ENCODE measurements at places on chromosomes 16 and 17.

DNA sequence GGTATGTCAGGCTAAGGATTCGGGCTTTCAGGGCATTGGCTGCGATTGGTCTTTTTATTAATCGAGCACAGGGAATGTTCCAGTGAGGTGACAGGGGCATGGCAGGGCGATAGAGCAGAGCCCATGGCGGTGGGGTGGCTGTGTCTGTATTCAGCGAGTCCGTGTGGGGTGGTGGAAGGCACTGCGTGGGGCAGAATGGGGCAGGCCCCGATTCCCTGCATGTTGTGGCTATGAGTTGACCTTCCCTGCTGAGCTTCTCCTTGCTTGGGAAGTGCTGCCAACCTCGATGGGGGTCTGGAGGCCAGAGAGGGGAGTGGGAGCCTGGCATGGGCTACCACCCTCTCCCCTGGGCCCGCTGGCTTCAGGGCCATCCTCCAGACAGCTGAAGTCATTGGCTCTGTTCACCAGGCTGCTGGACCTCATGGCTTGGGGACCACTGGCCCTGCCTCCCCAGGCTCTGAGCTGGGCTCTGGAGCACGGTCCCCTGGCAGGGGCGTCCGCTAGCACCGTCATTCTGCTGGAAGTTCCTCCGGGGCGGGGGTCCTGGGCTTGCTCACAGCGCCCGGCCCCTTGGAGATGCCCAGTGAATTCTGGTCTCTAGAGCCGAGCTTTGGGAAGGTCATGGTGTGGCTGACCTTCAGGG, 92.1 kb downstream of the NPIPB11 start:
- no peak for DNase-seq

DNA sequence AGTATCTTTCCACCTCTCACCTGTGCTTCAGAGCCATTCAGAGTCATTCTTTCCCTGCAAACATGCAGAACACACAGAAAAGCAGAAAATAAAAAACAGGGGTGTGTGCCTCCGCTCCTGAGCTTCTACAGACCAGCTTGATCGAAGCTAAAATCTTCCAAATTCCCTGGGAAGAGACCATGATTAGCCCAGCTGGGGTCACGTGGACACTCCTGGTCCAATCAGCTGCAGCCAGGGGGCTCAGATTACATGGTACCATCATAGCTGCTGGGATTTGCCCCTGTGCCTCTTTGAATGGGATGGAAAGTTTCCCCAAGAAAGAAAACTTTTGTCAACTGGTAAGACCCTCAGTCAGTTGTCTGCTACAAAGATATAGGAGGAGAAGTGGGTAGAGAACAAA, 159.9 kb downstream of the TMEM114 start:
- no peak for DNase-seq

- DNase-seq, result no peak
These were observed 2.3 kb downstream of the COPRS start for GRCh38 chr17:31856750-31857149.

GRCh38 chr16:72568502-72568901, 396.5 kb upstream of the PMFBP1 start:
- DNase-seq, result no peak

Data from AML-193 (cell line).